ENCODE measurements at places on chromosomes 2 and 18.

DNA sequence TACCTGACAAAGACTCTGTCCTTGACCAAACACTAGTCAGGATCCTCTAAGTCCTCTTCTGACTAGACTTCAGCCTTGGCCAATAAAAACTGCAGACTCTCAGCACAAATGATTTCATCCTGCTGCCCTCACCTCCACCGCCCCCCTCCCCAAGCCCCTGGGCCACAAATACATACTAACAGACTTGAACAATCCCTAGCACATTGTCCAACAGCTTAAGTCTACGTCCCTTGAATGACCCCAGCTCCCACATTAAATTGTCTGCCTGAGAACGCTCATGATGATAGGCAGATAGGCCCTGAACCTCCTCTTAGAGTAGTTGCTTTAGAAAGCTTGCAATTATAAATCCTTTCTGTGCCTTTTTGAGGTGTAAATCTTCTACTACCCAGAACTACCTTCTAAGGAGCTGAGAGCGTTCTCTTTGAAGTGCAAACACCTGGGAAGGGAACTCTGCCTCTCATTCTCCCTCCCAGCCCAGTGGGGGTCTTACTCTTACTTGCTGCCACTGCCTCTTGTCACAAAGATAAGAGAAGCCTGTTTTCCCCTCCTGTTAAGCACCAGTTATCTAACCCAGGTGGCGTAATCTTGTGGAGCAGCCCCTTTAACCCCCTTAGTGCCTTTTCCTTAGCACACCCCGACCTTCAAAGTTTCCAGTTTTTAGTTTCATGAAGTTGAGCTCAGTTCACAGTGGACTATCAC is 1225.6 kb downstream of the LRP1B start:
- DNase-seq: no peak

- DNase-seq: no peak
These were observed 2.9 kb upstream of the EPAS1 start for GRCh38 chr2:46294176-46294836.

GRCh38 chr2:120669121-120669952 is 66.3 kb upstream of the GLI2 start:
- no peak for DNase-seq

GRCh38 chr18:13566941-13567746 is 159.2 kb downstream of the FAM210A start:
- no peak for DNase-seq

- no peak for DNase-seq
These were observed 578 bp downstream of the IWS1 start for GRCh38 chr2:127525691-127526131.

- no peak for DNase-seq
These were observed 9.2 kb downstream of the OXER1 start for GRCh38 chr2:42754776-42755140.

DNA sequence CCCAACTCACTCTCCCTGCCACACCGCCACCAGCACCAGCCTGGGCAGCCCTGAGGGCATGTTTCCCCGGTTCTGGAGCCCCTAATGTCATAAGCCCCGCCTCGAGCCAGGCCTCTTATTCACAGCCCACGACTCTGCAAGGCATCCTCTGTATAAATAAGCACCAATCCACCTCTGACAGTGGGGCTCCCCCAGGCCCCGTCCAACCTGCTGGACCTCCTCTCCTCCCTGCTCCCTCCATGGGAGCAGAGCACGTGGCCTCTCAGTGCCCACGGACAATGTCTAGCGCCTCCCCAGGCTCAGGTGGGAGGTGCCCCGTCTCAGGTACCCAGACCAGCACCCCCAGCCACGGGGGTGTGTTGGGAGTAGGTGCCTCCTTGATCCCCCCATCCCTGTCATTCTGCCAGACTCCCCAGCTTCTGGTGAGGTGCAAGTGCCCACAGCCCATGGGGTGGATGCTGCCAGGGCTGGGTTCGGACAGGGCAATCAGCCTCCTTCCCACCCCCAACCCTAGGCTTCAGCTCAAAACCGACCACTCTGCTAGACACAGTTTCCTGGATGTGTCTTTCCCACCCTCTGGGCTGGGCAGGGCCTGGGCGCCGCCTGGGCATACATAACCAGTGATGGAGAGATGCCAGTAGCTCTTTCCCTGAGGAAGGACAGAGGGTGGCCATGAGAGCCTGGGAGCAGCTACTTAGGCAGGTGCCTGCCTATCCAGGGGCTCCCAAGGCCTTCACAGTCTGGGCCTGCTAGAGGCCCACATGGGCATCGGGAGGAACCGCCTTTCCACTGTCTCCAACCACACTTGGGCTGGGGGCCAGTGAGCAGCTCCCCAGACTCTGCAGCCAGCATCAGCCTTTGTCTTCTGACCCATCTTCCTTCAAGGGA is 1.6 kb upstream of the ADRA2B start:
- DNase-seq: no peak

- no peak for DNase-seq
These were observed 266.0 kb downstream of the ALPK2 start for GRCh38 chr18:58362829-58363271.

DNA sequence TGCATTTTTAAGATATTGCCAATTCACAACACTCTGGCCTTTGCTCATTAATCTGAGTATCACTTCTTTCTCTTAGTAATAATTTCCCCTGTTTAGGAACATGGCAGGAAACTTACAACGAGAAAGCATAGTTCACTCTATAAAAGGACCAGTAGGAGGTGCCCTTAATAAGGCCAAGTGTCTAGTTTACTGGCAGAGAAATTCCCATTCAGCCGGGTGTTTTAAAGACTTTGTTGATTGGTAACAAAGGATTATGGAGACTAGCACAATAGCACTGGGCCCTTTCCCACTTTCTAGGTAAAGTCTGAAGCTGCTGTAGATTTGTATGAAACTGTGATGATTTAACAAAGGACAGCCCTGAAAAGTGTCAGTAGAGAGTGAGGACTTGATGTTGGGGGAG is 3.1 kb downstream of the DCC start:
- DNase-seq: no peak

- no peak for DNase-seq
These were observed 42.9 kb downstream of the DOK1 start for GRCh38 chr2:74597410-74597809.
